ENCODE measurements at places on chromosomes 5 and 9. TPM values are rescaled to one million over a fixed set of nuclear protein-coding genes. Genes with fewer than 3 reads are reported as not detected.

The TEX48 gene
- total RNA-seq: not detected

The IFNB1 gene
- total RNA-seq: not detected

The C9orf153 gene
- total RNA-seq: 0.66 TPM

The COX7C gene
- total RNA-seq: 406 TPM

The ROR2 gene
- not detected for total RNA-seq

The EPB41L4A gene
- 17.9 TPM for total RNA-seq

The F2RL2 gene
- total RNA-seq: 10.2 TPM

The SNX24 gene
- total RNA-seq: 8.8 TPM

GRCh38 chr5:144549580-144549979 is 378.9 kb downstream of the KCTD16 start:
- no peak for DNase-seq

DNA sequence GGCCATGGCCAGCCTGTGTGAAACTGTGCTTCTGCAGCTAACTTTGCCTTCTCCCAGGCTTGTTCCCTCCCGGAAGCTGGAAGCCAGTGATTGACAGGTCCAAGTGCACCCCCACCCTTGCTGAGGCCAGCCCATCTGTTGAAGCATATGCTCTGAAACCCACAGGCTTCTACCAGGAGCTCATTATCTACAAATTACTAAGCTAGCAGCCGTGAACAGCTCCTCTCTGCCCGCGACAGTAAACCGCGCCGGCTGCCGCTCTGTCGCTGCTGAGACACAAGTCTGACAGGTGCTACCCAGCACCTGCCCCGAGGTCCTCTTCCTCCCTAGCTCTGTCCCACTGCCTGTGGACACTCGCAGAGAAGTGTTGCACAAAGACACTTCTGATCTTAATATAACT is 490.9 kb downstream of the GADD45G start:
- DNase-seq: no peak

DNA sequence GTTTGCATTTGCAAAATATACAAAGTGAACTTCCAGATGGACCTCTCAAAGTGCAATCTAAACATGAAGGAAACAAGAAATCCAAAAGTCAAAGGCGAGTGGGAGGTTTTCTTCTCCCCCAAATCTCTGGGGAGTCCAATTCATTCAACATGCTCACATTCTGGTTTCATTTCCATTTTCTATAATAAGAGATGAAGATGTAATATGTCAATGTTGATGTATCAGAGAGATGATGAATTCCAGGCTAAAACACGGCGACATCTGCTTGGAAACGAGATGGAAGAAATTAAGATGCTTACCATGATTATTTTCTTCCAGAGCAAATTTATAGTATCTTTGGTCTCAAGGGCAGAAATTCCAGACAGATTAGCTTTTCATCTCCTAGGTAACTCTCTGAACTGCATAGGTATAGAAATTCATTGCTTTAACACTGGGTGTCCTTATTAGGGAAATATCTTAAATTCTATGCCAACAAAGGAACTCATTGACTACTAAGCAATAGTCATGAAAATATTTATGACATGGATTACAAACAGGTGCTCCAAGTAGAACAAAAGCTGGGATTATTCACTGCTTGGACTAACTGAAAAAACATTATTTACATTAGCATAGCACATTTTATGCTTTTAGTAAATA is 287.9 kb downstream of the SEC61B start:
- DNase-seq: no peak

GRCh38 chr5:107864793-107865192 is 194.1 kb upstream of the EFNA5 start:
- DNase-seq: peak; percentile 31

GRCh38 chr5:176388003-176388443 is 375 bp downstream of the NOP16 start:
- no peak for DNase-seq

DNA sequence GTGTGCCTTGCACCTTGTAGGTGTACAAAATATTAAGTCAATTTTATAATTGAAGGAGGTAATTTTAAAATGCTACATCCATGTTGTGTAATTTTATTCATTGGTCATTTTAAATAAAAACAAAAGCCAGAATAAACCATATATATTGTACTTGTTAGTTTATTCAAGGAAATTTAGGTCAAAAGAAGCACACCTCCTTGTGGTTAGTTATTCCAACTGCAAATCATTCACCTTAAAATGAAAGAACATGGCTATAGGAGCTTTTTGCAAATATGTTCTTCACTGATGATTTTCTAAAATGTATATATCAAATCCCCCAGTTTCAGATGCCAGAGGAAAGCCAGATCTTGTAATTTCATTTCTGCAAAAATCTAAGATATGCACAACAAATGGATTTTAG is 5.4 kb upstream of the MOCS2 start:
- peak; percentile 51 for DNase-seq

DNA sequence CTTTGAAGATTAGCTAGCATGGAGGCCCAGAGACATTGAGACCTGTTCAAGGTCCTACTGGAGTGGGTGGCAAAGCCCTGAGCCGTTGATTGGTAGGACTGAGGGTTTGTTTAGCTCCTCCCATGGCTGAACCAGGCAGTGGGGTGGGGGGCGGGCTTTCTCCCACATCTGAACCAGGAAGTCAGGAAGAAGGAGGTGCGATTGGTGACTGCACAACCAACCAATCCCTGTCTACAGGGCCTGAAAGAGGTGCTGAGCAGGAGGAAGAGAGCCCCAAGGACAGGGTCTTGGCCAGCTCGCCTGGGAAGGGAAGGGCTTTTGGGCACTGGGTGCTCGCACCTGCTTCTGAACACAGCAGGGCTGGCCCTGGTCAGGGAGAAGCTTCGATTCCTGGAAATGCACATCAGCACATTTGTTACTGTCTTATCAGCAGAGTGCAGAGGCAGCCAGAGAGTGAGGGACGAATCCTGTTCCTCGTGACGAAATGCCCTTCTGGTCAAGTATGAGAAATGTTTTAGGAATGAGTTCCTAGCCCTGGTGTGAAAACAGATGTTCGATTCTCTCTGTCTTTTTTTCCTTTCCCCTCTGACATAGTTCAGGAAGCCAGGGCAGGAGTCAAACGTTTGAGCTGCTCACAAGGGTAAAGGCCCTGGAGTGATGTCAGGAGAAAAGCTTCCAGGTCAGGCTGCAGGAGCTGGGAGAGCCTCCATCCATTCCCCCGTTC is 294.8 kb upstream of the KLF4 start:
- peak; percentile 27 for DNase-seq

- DNase-seq: peak; percentile 19
Observed at GRCh38 chr5:154647114-154647760, 107.9 kb upstream of the LARP1 start.

DNA sequence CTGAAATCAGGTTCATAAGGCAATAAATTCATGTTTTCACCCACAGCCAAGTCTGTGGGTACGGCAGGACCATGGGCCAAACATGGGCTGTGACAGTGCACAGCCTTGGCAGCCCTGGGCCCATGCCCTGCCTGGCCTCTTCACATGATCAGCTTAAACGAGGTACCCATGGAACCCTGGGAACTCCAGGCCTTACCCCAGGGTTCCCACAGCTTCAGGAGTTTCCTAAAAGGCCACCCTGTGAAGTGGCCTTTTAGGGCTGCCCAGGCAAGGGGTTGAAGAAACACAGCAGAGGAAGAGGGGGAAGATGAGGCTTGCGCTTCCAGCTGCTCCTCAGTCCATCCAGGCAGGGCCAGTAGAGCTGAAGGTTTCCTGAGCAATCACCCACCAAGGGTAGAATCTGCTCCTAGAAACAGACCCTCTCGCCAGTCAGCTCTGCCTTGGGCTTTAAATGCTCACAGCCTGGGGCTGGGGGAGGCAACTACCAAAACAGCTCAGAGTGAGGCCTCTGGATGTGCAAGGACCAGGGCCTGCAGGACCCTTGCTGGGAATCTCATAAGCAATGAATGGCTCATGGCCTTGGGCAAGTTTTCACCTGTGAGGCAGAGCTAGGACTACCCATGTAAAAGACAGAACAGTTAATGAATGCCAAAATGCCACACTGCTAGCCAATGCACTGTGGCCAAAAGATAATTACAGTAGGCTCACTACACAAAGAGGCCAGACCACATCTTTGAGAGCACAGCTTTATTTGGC is 79.3 kb upstream of the LRRTM2 start:
- no peak for DNase-seq

DNA sequence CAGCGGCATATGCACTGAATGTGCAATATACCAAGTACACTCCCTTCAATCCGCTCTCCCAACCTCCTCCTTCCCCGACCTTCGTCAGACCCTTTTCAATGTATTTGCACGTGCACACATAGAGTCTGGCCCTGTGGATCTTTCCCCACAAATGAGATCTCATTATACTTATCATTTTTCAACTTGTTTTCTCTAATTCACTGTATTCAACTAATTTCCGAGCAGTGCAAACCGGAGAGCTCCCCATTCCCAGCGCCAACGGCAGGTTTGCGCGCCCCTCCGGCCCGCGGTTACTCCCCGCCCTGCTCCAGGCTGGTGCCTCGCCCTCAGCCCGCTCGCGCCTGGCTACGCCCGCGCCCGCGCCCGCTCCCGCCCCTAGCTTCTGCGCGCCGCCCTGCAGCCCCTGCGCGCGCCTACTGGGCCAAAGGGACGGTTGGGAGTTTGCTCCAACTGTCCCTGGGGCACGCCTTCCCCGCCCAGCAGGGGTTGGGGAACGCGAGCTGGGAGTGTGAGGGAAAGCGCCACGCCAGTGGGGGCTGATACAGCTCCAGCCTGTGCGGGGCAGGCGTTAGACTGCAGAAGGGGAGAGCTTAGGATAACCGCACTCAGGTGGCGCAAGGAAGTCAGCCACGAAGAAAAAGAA is 3.3 kb upstream of the CDC20B start:
- peak; percentile 39 for DNase-seq

DNA sequence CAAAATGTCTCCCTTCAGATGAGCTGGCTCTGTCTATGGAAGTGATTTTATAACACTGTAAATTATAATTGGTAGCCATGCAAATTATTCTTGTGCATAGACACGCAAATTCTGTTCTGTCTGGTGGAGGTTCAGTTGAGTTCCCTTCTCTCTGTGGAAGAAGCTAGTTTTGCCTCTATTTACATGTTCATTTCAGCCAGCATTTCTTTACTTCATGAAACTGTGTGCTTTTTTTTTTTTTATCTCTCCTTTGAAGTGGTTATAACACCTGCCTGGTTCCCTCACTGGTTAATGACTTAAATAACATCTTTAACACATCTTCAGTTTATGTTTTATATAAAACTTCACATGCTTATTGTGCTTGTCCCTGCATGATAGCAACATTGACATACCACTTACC is 149.4 kb upstream of the FBXL7 start:
- no peak for DNase-seq

GRCh38 chr5:73494721-73495120 is 3.5 kb upstream of the BTF3 start:
- DNase-seq: peak; percentile 70
